ENCODE measurements at places on chromosomes 6 and 20.

GRCh38 chr6:122389704-122390372, 9.6 kb upstream of the HSF2 start:
- DNase-seq = no peak

DNA sequence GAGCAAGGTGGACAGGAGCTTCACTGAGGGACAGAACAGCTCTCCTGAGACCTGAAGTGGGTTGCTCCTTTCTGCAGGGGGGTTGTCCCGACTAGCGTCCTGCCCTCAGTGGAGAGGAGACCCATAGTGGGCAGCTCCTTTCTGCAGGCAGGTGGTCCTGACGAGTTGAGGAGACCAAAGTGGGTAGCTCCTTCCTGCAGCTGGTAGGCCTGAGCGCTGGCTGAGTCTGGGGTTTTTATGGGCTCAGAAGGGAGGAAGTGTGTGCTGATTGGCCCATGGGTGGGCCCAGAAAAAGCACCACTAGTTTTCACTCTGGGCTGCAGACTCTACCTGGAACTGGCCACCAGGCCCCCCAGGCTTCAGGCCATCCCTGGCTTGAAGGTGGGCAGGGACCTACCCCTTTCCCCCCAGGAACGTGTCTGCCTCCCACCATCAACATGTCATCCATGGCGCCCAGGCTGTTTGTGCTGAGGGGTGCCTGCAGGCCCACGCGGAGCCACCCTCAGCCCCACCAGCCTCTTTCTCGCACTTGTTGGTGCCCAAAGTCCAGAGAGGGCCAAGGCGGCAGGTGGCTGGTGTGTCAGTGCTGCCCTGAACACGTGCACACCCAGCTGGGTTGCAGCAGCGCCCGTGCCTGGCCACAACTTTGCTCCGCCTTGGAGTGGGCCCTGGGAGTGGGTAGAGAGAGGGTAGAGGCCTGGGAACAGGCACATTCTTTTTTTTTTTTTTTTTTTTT, 1.6 kb upstream of the DEK start:
- no peak for DNase-seq

DNA sequence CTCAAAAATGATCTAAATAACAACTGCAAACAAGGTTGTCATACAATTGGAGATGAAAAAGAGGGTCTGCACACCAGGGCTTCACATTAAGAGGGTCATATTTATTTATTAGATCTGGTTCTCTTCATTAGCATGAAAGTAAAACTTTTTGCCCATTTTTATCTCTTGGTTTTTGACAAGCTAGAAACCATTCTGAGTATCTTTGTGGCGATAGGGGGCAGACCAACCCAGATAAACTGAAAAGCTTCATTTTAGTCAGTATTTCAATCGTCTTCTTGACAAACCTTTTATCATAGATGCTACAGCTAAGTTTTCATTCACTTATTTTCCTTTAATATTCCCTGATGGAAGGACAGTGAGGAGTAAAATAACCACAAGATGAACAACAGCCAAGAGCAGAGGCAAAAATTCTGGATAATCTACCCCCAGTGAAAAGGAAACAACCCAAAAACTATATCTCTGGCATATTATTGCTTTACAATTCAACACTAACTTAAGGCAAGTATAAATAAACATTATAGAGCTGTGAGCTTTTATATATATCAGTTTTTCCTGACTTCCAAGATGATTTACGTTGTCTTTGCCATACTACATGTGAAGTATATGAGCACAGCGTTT, 45.2 kb downstream of the THEMIS start:
- DNase-seq = peak; percentile 20

DNA sequence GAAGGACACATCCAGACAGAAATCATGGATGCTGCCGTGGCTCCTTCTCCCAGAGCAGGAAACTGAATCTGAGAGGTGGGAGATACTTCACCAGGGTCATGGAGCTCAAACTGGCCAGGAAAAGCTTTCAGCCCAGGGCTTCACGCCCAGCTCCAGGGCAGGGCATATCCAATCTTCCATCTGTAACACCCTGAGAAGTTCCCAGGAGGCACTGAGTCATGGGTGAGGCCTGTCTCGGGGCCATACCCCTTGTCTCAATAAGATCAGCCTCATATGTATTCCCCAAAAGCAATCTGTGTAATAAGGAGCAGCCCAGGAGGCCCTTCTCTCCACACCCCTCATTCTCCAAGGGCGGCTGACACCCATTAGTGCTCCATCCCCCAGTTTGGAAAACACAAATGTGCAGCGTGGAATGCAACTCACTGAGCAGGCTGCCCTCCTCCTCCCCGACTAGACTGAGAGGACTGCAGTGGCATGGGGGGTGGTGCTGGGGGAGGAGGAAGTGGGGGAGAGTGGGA, 439.3 kb upstream of the SULF2 start:
- DNase-seq = no peak

DNA sequence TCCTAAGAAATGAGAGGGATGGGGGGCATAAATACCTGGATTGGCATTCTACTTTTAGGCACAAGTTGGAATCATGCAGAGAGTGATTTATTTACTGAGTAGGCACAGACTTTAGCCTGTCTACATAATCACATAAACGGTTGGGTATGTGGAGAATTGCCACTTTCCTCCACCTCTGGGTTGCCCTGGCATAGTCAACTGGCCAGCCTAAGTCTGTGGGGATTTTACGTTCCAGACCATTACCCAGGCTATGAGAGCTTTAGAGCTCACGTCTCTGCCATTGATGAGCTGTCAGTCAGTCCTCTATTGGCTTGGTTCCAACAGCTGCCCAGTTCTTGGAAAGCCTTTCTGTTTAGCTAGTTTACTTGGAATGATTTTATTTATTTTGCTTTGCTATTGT, 5.0 kb upstream of the BHLHE23 start:
- no peak for DNase-seq

DNA sequence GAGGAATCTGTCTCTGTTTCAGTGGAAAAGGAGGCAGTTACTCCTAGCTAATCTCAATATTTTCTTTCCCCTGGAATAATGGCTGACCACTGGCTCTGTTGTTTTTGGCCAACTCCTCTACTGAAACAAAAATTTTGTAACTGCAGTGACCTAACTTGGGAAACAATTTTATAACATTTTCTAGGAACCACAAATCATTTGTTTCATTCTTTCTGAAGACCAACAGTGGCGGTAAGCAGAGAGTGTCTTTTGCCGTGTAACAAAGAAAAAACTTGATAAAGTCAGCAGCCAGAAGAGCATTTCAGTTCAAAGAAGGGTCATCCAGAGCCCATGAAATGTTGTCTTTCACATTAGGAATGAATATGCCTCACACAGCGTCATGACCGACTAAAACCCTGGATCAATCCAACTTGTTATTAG, 11.8 kb upstream of the BFSP1 start:
- DNase-seq = no peak

DNA sequence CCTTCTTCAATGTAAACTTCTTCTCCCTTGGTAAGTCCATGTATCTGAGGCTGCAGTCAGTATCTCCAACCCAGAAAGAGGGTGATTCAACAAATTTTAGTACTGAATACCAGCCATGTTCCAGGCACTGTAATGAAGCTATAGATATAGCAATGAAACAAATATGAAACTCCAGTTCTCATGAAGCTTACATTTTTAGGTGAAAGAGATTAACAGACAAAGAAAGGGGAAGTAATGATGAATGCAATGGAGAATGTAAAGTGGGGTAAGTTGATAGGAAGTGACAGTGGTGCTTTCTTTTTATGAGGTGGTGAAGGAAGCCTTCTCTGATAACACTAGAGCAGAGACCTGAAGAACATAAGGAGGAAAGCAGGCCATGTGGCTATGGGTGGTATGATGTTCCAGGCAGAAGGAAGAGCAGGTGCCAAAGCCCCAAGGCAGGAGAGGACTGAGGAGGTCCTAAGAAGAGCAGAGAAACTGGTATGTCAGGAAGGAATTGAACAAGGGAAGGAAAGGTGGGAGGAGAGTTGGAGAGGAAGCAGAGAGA, 143.6 kb downstream of the TFAP2B start:
- no peak for DNase-seq

DNA sequence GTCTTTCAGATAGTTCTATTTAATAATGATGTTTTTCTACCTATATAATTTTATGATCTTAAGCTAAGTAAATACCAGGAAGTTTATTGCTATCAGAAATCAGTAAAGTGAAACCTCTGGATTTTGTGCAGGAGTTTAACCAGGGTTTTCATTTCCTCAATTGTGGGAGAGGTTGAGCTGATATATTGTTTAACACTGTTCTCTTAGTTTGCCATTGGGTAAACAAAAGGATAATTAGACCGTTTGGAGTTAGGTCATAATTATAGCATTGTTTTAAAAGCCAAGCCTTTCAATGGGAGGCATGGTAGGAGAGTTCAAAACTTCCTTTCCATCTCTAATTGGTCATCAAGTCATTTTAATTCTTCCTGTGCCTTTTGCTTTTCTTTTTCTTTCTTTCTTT, 58.7 kb downstream of the STXBP5 start:
- no peak for DNase-seq

GRCh38 chr6:149242883-149243282, 74.6 kb upstream of the TAB2 start:
- no peak for DNase-seq

DNA sequence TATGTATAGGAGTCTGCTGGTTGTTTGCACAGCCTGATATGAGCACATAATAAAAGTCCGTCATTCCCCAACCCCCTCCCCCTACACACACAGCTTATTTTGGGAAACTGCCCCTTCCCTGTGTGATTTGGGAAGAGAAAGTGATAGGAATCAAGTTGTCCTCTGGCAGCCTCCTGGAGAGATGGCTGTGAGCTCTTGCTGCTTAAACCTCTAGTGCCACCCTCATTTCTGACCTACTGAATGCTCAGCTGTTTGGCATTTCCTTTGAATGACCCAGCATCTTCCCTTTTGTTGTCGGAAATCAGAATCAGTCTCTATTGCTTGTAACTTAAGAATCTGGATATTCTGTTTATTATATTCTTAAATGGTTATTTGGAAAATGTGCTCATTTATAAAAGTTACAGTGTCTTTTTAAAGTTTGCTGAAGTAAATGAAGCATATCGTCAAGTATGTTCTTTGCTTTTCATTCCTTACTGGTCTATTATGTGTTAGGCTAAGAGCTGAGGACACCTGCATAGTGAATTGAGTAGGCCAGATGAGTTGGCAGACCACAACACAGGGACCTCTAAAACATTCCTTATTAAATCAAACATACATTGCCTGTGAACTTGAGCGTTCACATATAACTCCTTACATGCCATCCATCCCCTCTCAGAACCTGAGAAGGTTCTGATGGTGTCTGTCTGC, 5.5 kb downstream of the RWDD2A start:
- DNase-seq = no peak

- no peak for DNase-seq
Observed at GRCh38 chr20:11917663-11918062, at the start of gene BTBD3. Gene BTBD3 (plus strand): TSS chr20:11917893. CDS start chr20:11918276, 383 bp downstream.

- no peak for DNase-seq
Observed at GRCh38 chr6:47792216-47792733, 10.4 kb downstream of the OPN5 start.

GRCh38 chr20:24738981-24739633, 210.0 kb upstream of the CST7 start:
- DNase-seq = no peak

GRCh38 chr20:5656126-5656525, 94.1 kb upstream of the SHLD1 start:
- DNase-seq = no peak

DNA sequence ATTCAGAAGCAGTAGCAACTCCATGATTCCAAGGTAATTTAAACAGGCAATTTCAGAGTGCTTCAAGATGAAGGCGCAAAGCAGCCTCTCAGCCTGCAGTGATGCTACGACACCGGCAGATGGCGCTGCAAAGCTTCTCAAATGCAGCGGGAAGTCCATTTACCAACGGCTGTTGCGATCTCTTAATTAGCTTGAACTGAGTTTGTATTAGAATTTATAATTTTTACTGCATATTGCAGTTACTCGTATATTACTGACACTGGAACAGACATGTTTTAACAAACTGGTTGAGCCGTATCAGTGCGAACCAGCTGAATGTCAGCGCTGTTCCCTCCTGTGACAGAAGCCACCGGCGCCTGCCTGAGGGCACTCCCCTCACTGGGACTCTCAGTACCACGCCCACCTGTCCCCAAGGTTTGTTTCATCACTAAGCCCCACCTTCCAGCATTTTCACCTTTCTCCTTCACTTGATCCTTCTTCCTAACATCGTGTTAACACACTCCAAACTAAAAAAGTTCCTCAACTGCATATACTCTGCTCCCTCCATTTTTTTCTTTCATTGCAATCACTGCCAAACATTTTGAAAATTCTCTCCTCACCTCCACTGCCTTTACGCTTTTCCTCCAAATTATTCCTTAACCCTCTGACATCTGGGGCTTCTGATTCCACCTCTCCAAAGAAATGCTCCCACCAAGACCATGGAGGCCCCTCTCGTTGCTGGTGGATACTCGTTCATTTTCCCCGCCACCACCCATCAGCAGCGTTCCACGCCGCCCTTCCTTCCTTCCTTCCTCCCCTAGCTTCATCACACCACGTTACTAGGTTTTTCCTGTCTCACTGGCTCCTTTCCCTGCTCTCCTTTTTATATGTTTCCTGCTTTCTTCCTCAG, 14.5 kb downstream of the GNL1 start:
- peak; percentile 86 for DNase-seq

DNA sequence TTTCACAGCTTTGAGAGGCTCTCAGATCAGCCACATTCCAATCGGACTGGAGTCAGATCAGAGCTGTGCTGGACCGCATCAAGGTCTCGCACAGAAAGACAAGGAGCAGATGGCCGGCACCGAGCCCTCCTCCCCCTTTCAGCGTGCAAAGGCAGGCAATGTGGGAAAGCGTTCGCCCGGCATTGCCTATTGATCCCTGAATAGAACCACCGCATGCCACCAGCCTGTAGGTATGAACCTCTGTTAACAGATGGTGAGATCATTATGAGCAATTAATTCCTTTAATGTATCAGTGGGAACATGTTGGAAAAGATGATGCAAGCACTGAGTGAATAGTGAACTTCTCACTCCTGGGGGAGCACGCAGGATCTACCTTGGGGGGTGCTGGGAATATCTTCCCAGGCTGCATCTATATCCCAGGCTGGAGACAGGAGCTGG, 117.5 kb upstream of the ID4 start:
- DNase-seq = no peak

DNA sequence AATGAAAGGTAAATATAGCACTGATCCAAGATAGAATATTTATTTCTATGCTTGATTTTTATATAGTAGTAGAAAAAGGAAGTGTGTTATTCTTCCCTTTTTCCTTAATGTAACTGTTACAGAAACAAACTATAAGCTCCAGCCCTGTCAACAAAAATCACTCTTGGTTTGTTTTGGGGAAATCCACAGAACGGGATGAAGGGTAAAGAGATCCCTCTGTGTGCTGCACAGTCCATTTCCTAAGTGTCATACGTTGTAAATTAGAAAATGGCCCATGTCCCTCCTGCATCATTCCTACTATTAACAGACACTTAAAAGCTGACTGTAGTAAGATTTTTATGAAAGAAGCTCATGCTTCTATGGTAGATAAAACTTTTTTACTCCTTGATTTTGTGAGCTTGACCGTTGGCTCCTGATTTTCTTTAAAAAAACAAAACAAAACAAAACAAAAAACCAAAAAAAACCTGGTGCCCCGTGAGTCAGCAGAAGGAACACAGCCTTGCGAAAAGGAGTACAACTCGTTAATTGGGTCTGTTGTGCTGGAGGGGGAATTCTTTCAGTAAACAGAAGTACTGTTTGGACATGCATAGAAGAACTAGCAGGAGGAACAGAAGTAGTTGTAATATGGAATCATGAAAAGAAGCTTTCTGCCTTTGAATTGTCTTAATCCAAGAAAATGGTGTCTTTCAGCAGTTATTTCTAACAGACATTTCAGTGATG, 67.5 kb downstream of the RTN4IP1 start:
- no peak for DNase-seq

GRCh38 chr6:95448208-95448607, 129.1 kb upstream of the MANEA start:
- no peak for DNase-seq

- DNase-seq = no peak
Observed at GRCh38 chr6:125149256-125150144, 4.1 kb upstream of the TPD52L1 start.

GRCh38 chr20:51930775-51931174, 128.5 kb upstream of the SALL4 start:
- no peak for DNase-seq
